ENCODE measurements at places on chromosomes 16 and 17.

DNA sequence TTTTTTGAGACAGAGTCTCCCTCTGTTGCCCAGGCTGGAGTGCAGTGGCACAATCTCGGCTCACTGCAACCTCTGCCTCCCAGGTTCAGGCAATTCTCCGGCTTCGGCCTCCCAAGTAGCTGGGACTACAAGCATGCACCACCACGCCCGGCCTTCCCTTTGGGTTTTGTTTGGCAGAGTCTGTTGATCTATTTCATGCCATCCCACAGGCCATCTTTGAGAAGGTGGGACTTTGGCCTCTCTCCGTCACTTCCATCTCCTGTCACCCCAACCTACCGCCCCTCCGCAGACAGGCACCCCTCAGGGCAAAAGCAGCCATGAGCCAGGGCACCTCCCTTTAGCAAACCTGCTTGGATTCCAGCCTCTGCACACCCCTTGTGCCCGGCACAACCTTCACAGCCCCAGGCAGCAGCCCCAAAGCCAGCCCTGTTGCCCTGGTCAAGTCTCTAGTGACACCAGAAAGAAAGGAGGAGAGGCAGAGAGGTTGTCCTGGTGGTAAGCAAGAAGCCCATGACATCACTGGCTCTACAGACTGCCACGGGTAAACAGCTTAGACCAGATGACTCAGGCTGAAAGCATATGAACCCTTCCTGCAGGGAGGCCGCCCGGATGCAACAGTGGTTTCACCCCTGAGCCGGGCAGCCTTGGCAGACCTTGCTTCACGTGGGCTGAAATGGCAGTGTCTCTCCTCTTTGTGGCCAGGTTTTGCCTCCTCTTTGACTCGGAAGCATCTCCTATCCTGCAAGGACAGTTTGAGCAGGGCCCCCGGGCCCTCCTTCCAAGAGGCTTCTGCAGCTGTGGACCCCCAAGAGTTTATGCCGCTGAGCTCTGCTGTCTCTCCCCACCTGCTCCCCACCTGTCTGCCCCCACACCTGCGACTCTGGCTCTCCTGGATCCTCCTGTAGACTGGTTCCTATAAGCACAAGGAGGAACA, 8.1 kb upstream of the TIMP2 start:
- DNase-seq = peak; percentile 44

- DNase-seq = no peak
These were observed 11.0 kb upstream of the MVD start for GRCh38 chr16:88673716-88674379.

DNA sequence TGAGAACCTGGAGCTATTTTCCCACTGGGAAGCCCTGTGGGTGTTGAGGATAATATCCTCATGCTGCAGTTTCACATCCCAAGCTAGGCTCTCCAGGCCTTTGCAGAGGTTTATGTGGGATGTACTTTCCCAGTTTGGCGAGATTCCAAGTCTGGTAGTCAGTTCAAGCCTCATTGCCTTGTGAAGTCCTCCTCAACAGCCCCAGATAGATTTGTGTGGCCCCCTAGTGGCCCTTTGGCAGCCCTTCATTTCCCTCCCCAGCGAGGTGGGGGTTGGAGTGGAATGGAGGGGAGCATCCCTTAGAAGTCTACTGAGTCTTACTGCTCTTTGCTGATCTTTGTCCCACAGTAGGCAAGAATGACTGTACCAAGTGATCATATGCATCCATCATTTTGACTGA, 137.9 kb downstream of the CDH11 start:
- no peak for DNase-seq

- no peak for DNase-seq
These were observed 137.1 kb downstream of the ZFHX3 start for GRCh38 chr16:72910875-72911274.

GRCh38 chr17:50165867-50166517, at the start of gene SGCA:
Gene SGCA, plus strand, starts transcription at chr17:50166005. Its CDS starts 36 bp downstream, at chr17:50166041.
- no peak for DNase-seq

- no peak for DNase-seq
These were observed 3.1 kb upstream of the MRPS34 start for GRCh38 chr16:1775846-1776671.

GRCh38 chr17:30952638-30953393, 18.0 kb upstream of the RNF135 start:
- no peak for DNase-seq

DNA sequence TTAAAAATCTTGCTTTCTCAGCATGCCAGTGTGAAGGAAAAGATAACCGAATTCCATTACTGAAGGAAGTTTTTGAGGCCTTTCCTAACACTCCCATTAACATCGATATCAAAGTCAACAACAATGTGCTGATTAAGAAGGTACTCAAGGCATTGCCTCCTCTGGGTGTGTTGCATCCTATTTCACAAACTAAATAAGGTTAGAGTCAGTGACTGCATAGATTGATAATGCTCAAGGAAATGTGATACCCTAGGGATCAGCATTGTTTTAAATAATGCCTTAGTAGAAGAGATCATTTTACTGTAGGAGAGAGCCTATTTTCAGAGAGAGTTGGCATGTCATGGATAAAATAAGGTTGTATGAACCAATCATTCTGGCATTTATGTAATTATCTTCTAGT, 36.8 kb downstream of the GDPD1 start:
- no peak for DNase-seq

DNA sequence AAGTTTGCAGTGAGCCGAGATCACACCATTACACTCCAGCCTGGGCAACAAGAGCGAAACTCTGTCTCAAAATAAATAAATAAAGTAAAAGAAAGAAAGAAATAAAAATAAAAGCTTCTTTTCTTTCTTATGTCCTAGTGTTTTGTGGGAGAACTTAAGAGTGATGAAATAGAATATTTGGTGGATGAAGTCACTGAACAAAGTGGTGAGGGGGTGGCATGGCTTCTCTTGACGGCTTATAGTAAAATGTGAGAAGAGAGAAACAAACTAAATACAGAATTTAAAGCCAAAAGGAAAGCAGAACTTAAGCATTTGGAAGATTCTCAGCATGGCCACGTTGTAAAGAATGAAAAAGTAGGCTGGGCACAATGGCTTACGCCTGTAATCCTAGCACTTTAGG, 15.3 kb downstream of the SGF29 start:
- DNase-seq = no peak

- no peak for DNase-seq
These were observed 744 bp upstream of the METRNL start for GRCh38 chr17:83078378-83079351.

DNA sequence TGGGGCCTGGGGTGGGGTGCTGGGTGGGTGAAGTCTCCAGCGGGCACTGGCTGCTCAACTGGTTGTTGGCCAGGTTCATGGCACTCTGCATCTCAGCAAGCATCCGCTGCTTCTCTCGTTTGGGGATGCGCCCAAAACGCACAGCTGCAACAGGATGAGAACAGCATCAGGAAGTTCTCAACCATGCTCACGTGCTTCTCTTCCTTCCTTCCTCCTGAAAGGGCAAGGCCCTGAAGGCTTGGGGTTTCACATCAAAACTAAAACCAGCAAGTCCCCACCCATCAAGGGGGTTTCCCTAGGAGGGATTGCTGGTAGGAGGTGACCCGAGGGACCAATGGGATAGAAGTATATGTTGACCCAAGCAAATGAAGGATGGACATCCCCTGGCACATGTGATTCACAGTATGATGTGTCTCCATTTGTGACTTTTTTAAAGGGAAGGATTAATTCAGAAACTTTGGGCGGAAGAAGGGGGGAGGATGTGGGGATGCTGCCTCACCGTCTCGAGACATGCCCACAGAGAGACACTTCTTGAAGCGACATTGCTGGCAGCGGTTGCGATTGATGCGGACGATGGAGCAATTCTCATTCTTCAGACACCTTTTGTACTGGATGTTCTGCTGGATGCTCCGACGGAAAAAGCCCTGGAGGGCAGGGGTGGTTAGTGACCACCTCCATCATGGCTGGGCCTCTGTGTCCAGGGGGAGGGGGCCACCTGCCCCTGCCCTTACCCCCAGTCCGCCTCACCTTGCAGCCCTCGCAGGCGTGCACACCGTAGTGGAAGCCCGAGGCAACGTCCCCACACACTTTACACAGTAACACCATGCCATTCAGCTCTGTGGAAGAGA, 4.2 kb downstream of the NR1D1 start:
- DNase-seq = peak; percentile 97

GRCh38 chr16:24539850-24540601, 660 bp downstream of the RBBP6 start:
- DNase-seq = no peak

- DNase-seq = no peak
These were observed 27.4 kb downstream of the SLFN12L start for GRCh38 chr17:35510052-35510451.

DNA sequence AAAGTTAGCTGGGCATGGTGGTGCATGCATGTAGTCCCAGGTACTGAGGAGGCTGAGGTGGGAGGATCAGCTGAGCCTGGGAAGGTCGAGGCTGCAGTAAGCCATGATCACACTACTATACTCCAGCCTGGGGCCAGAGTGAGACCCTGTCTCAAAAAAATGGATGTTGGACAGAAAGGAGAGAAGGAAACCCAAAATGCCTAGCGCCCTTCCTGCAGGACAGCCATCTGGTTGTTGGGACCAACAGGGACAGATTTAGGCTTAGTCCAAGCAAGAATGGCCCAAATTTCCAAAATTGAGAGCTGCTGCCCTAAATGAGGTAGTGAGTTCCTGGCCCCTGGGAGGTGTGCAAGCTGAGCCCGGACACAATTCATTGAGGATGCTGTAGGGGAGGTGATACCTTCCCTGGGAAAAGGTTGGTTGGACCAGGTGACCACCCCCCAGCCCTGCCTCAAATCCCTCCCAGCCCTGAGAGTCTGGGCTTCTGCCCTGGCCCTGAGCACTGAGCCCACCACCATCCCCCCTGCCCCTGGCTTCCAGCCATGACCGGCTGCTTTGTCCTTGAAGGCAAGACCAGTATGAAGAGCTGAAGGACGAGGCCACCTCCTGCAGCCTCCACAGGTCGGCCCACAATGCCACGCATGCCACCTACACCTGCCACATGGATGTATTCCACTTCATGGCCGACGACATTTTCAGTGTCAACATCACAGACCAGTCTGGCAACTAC, 35.1 kb downstream of the IL21R start:
- DNase-seq = no peak

GRCh38 chr17:67746704-67747571, 29.2 kb downstream of the NOL11 start:
- no peak for DNase-seq

- no peak for DNase-seq
These were observed 1.4 kb upstream of the TENT4B start for GRCh38 chr16:50151756-50152155.

- no peak for DNase-seq
These were observed 31.7 kb downstream of the CPNE2 start for GRCh38 chr16:57123974-57124674.

GRCh38 chr17:62807812-62808575, at the start of gene MARCHF10:
Gene MARCHF10, minus strand, starts transcription at chr17:62808314. Its CDS starts 6,579 bp downstream, at chr17:62801735.
- no peak for DNase-seq

GRCh38 chr17:4118015-4118743, 24.7 kb downstream of the ZZEF1 start:
- DNase-seq = no peak

DNA sequence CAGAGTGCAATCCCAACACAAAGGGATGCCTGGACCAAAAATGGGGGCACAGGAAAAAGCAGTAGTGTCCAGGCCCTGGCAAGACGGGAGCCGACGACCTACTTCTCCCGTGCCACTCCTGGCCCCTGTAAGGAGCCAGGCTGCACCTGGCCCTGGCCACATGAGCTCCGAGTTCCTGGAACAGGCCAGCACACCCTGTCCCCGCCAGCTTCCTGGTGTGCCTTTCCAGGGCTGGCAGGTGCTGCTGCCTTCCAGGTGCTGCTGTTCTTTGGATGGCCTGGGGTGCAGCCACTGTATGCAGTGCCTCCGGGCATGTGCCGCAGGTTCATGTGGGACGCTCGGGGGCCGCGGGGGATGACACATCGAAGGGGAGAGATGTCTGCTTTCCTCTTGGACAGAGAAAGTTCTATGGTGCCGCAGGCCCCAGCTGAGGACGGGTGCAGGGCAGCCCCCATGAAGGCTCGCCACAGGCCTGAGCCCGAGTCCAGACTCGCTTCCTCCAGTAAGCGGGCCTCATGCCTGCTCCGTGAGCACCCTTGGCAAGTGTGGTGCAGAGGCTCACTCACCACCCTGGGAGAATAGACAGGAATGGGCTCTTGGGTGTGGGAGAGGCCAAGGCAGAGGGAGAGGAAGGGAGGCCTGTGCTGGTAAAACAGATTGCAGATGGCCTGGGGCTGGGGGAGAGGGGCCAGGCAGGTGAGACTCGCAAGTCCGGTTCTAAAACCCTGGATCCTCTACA, 54.7 kb upstream of the FASN start:
- no peak for DNase-seq

DNA sequence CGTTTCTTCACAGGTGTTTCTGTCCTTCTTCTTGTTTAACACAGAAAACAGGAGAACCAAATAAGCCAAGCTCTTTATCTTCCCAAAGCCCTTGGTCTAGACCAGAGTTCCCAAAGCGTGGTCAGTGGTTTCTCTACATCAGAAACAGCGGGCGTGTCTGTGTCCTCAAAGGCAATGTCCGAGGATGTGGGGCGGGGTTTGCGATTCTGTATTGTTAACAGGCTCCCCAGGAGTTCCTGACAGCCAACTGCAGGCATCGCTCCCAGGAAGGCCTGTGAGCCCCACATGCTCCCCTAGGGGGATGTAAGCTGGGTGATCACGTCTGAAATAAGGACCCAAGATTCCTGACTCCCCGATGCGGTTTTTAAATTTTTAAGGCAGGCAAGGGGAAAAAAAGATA, 28.4 kb upstream of the SLC25A19 start:
- no peak for DNase-seq

DNA sequence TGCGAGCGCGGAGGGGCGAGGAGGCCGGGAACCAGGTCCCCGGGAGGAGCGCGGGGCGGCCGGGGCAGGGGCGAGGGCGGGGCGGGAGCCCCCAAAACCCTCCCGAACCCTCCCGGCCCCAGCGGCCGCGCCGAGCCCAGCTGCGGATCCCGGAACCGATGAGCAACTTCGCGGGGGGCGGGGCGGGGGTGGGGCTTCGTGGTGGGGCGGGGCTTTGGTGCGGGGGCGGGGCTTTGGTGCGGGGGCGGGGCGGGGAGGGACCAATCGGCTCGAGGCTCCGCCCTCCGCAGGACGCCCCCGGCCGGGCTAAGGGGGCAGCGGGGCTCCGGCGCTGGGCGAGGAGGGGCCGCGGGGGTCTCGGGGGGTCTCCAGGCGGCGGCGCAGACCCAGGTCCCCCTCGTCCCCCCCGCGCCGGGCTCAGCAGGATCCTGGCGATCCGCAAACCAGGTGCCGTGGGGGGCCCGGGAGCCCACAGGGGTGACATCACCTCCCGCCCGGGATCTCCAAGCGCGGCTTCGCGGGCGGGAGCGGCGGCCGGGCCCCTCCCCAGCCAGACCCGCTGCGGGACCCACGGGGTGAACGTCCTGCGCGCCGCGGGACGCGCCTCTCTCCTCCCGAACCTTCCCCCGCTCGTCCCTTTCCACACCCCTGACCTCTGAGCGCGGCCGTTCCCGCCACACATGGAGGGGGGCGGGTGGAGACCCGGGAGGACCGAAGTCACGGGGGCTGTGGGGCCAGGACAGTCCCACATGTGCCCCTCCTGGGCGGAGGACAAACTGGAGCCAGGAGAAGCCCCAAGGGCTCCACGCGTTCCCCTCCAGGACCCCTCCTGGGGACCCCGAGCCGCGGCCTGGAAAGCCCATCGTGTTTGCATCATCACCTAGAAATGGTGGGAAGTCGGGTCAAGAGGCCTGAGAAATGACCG, at the start of gene ABR:
Gene ABR (minus strand): TSS at position 164 of the 925 bp plus-strand sequence. CDS start 254 bp downstream, outside the sequence.
- no peak for DNase-seq

- no peak for DNase-seq
These were observed 965 bp downstream of the INTS2 start for GRCh38 chr17:61926826-61927207.

- no peak for DNase-seq
These were observed 66.1 kb downstream of the GTF3C1 start for GRCh38 chr16:27483624-27484023.

GRCh38 chr16:26442321-26442720, 624.4 kb upstream of the C16orf82 start:
- no peak for DNase-seq

- no peak for DNase-seq
These were observed 40.8 kb upstream of the MEAK7 start for GRCh38 chr16:84545114-84545737.
